ENCODE measurements at places on chromosomes 1 and 21.

DNA sequence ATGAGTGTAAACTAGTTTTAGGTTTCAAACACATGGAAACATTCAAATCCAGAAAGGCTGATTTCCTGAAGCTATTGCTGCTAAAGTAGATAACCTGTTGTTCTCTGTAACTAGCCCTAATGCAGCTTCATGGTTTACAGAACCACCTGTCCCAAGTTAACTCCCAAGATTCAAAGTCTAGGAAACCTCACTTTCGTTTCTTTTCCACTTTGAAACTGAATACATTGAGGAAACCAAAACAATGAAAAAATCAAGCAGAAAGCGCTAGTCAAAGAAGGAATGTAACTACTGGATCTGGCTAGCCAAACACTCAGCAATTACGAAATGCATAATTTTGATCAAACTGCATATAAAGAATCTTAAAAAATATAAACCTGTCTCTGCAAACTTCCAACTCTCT lies 17.8 kb downstream of the SLC16A1 start:
- DNase-seq, result no peak

GRCh38 chr1:5989731-5990271 lies 2.4 kb downstream of the NPHP4 start:
- DNase-seq, result no peak

- DNase-seq, result no peak
Observed at GRCh38 chr1:25196830-25197229, 35.5 kb downstream of the SYF2 start.

GRCh38 chr21:42740405-42740909 lies 87.0 kb downstream of the PDE9A start:
- no peak for DNase-seq

GRCh38 chr21:21146587-21147373 lies 148.6 kb downstream of the NCAM2 start:
- DNase-seq, result no peak

All from stimulated activated CD4-positive, alpha-beta T cell treated with anti-CD3 and anti-CD28 coated beads, Interleukin-1b, Interleukin-23, amount 100 ng/mL, for 1 hour (primary cell).